Left lobe of liver (tissue), 2 donors: ENCODE measurements at places on chromosomes 6 and 20.

DNA sequence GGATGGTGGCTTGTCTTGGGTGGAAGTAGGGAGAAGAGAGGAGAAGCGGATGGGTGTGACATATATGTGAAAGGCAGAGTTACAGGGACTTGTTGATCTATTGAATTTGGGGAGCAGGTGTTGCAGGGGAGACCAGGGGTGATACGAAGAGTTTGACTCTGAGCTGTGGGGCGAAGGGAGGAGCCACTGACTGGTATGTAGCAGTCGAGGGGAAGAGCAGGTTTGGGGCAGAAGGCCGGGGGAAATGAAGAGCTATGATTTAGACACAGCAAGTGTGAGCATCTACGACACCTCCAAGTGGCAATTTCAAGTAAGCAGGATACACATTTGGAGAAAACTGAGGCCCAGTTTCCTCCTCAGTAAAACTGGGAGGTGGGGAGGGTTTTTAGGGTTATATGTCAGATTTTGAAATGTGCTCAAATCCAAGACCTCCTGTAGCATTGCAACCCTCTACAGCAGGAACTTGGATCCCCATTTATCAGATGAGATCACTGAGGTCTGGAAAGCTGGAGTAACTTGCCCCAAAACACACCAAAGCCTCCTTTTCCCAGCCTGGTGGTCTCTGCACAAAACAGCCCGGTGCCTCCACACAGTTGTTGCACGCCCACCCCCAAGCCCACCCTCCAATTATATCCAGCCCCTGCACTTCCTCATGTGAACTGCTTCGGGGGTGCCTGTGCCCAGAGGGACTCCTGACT is 137.8 kb downstream of the PREX1 start:
- no peak for DNase-seq

DNA sequence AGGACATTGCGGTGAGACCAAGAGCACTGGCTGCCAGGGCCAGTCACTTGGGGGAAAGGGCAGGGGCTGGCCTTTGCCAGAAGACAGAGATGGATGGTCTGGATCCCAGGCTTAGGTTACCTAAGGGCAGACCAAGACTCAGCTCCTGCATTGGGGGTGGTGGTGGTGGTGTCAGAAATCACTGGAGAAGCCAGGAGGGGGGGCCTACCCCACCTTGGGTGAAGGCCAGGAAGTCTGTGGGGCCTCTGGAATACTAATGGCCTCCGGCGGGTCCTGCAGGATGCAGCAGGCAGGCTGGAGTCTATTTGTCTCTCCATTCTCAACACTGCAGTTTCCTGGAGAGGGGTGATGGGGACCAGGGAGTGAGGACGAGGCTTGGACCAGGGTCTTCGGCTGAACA is 32.8 kb downstream of the CD40 start:
- no peak for DNase-seq

GRCh38 chr6:75049308-75049707 is 156.5 kb downstream of the COL12A1 start:
- DNase-seq, result no peak

DNA sequence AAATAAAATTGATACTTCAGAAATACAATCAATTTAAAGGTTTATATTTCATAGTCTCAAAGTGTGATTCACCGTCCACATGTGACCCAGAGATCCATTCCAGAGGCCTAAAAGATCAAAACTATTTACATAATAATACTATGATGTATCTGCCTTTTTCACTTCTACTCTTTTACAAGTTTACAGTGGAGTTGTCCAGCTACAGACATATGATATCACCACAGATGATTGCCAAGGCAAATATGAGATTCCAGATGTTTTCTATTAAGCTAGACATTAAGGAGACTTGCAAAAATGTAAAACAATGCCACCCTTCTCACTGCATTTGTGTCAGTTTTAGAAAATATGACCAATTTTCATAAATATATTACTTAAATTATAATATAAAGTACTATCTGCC is 443.7 kb downstream of the GJA1 start:
- no peak for DNase-seq

GRCh38 chr6:170293341-170294231 is 2.7 kb upstream of the DLL1 start:
- DNase-seq, result no peak
